ENCODE measurements at places on chromosomes 4 and X.
A peak's percentile ranks its signal among the peaks of the same experiment; 100 is the strongest.

DNA sequence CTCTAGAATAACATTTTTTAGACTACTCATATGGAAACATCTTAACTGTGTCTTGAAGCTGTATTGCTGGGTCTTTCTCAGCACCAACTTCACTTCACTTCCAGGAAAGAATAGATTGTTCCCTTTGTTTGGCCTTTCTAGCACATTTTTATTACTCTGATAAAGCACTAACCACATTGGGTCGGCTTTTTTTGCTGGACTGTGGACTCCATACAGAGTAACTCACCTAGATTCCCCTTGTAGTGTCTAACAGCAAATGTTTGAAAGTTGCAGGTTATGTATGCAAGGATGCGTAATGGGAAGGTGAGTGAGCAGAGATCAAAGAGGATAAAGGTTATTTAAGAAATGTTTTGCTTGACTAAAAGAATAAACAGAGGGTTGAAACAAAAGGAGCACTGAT, 101.2 kb downstream of the MMRN1 start:
- no peak for DNase-seq

GRCh38 chr4:16048619-16049419, 35.0 kb downstream of the PROM1 start:
- DNase-seq, result no peak

DNA sequence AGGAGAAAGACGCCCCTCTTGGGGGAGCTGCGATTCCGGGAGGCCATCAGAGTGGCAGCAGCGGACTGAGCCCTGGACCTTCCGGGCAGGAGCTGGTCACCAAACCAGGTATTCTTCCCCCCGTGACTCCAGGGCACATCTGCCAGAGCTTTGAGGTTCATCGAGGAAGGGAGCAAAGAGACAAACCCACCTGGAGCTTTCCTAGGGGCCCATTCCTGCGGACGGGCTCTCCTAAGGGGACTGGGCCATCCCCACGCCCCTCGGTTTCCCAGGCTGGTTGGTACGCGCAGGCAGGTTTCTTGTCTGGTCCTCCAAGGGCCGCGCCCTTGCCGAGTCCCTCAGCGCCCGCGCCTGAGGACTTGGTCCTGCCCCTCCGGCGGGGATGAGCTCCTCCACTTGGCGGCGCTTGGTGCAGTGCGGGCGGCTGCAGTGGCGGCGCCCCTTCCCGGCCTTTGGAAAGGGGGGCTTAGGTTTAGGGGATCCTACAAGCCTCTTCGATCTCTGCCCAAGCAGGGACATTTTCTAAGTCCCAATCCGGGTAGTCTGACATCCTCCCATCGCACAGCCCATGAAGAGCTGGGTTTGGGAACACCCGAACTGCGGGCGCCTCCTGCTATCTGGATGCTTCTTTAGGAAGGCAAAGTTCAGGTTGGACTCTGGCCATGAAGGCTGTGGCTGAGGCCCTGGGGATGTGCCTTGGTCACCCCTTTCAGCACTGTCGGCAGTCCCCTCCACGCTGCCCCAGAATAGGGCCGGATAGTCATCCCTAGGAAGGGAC, 538 bp downstream of the STBD1 start:
- DNase-seq, result peak; percentile 69

DNA sequence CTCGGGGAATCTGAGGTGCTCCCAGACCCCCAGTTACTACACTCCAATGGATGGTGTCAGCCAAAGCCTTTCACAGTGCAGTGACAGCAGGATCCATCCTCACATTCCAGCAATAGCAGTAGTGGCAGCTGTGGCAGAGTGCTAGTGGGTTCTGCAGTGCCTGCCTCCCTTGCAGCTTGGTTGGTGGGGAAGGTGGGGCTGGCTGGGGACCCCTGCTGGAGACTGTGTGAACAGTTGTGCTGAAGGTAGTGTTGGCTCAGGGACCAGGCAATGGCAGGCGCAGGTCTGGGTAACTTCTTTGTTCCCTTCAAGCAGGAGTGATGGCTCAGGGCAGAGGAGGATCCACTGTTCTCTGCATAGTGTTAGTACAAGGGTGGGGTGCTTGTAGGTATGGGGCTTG, 343.7 kb upstream of the TRAM1L1 start:
- DNase-seq, result no peak

- DNase-seq, result no peak
These were observed 60.9 kb downstream of the CPZ start for GRCh38 chr4:8653326-8654000.
